ENCODE measurements at places on chromosomes 7 and 10. TPM values are rescaled to one million over a fixed set of nuclear protein-coding genes. Genes with fewer than 3 reads are reported as not detected.
A peak's percentile ranks its signal among the peaks of the same experiment; 100 is the strongest.

DNA sequence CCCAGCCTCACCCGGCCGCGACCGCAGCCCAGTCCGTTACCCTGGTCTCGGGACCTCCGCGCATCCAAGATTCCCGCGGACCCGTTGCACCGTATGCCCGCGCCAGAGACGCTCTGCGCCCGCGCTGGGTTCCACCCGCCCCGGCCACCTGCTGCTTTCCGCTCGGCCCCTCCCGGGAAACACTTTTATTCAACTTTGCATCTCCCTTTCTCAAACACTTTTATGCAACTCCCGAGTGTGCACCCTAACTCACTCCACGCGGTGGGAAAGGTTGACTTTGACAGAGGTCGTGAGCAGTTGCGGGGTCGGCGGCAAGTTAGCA, at the start of gene ODAD2:
TSS of gene ODAD2 (minus strand) at position 126 of the 322 bp plus-strand sequence. CDS start 3,937 bp downstream, outside the sequence.
- no peaks in the 10 kb centered on the region for H3K27me3 ChIP-seq
- peak within 1 kb of the TSS; percentile 76 for H3K4me3 ChIP-seq
- no peak within 1 kb of the TSS for H3K27ac ChIP-seq
- H3K4me1 ChIP-seq = no peaks in the 10 kb centered on the region

ABCB1 gene
- total RNA-seq = 2.3 TPM

GRCh38 chr10:77085344-77085743, 552.3 kb downstream of the KCNMA1 start:
- H3K36me3 ChIP-seq = peaks cover 3% of the 10 kb centered on the region
- H3K27me3 ChIP-seq = no peaks in the 10 kb centered on the region
- no peak for DNase-seq
- H3K27ac ChIP-seq = no peak overlapping the region
- H3K4me3 ChIP-seq = no peak overlapping the region

GRCh38 chr10:21172542-21172929, 275.4 kb upstream of the NEBL start:
- H3K4me3 ChIP-seq = no peak overlapping the region
- no peaks in the 10 kb centered on the region for H3K27me3 ChIP-seq
- H3K4me1 ChIP-seq = no peaks in the 10 kb centered on the region
- no peak overlapping the region for H3K27ac ChIP-seq
- no peak for DNase-seq

DNA sequence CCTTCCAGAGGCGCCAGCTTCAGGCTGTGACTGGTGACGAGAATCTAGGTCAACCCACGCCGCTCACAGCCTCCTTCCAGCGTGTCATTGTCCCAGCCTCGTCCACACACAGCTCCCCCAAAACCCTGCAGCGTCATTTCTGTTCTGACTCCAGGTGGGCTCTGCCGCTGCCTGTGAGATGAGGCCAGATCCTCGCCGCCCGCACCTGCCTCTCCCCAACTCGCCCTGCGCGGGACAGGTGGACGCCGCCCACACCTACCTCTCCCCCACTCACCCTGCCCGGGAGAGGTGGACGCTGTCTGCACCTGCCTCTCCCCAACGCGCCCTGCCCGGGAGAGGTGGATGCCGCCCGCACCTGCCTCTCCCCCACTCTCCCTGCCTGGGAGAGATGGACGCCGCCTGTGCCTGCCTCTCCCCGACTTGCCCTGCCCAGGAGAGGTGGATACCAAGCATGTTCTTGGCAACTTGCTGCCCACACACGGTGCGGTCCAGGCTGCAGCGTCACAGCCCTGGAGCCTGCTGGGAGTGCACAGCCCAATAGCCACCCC, 32.0 kb upstream of the CFAP46 start:
- H3K4me3 ChIP-seq = no peak overlapping the region
- no peaks in the 10 kb centered on the region for H3K36me3 ChIP-seq
- H3K4me1 ChIP-seq = no peaks in the 10 kb centered on the region
- no peak overlapping the region for H3K27ac ChIP-seq
- no peaks in the 10 kb centered on the region for H3K27me3 ChIP-seq

ADCY1 gene
- 5.8 TPM for total RNA-seq

FFAR4 gene
- 0.12 TPM for total RNA-seq

DNA sequence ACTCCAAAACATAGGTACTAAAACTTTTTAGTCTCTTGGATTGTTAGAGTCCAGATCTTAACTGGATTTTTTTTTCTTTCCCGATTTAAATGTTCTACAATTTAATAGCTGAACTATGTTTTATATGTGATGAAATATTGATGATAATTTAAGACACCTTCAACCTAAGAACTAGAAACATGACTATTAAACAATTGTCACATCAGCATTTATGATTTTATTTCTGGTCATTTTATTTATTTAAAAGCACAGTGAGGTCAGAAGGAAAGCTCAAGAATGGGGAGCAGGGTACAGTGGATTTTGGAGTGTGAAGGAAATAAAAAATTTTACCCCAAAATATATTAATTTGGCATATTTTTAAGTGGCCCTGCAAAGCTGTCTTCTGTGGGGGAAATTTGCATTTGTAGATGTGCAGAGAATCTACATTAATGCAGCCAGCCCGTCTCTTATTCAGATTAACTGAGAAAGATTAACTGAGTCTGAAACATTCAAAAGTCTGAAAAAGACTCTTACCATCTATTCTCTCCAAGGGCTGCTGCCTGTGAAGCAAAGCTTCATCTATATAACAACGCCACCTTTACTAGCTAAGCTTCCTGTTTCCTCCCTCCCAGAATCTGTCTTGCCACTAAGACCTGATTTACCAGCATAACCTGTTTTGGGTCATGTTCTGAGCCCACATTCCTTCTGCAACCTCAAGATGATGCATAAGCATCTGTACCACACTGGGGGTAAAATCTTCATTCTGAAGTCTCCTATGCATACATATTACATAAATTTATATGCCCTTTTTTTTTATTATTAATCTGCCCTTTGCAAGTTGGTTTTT, 86.4 kb downstream of the TMEM106B start:
- DNase-seq = no peak
- H3K36me3 ChIP-seq = no peaks in the 10 kb centered on the region
- no peaks in the 10 kb centered on the region for H3K27me3 ChIP-seq
- no peak overlapping the region for H3K4me3 ChIP-seq

SCART1 gene
- total RNA-seq = 5.4 TPM

WEE2 gene
- not detected for total RNA-seq

- H3K4me1 ChIP-seq = no peaks in the 10 kb centered on the region
- no peak overlapping the region for H3K27ac ChIP-seq
- H3K27me3 ChIP-seq = no peaks in the 10 kb centered on the region
- no peaks in the 10 kb centered on the region for H3K36me3 ChIP-seq
Observed at GRCh38 chr7:34157137-34157536, 251.8 kb downstream of the BMPER start.

DNA sequence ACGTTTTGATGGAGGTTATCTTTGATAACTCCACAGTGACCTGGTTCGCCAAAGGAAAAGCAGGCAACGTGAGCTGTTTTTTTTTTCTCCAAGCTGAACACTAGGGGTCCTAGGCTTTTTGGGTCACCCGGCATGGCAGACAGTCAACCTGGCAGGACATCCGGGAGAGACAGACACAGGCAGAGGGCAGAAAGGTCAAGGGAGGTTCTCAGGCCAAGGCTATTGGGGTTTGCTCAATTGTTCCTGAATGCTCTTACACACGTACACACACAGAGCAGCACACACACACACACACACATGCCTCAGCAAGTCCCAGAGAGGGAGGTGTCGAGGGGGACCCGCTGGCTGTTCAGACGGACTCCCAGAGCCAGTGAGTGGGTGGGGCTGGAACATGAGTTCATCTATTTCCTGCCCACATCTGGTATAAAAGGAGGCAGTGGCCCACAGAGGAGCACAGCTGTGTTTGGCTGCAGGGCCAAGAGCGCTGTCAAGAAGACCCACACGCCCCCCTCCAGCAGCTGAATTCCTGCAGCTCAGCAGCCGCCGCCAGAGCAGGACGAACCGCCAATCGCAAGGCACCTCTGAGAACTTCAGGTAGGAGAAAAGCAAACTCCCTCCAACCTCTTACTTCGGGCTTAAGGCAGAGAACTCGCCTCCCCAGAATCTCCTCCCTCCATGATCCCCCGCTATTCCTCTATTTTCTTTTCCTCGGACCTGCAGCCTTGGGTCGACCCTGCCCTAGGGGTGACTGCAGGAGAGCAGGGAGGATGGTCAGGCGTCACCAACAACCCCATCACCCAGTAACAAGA, at the start of gene SERPINE1:
TSS of gene SERPINE1 (plus strand) at position 454 of the 809 bp plus-strand sequence. CDS start 1,290 bp downstream, outside the sequence.
- H3K4me1 ChIP-seq = no peaks in the 10 kb centered on the region
- H3K36me3 ChIP-seq = peaks cover 4% of the 10 kb centered on the region
- no peaks in the 10 kb centered on the region for H3K27me3 ChIP-seq
- peak within 1 kb of the TSS; percentile 62 for H3K4me3 ChIP-seq
- H3K27ac ChIP-seq = peak within 1 kb of the TSS; percentile 85

GHRHR gene
- total RNA-seq = 1.3 TPM

DNA sequence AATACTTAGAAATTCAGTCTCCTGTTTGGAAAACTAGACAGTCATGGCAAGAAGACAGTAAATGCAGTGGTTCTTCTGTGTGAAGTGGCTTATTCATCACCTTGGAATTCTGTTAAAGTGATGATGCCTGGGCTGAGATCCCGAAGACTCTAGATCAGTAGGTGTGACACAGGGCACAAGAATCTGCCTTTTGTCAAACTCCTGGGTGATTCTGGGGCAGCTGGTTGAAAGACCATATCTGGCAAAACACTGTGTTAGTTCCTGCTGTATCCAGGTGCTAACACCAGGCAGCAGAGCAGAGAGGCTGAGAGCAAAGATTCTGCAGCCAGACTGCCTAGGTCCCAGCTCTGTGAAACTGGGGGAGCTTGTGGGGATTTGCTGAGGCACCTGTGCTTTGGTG, 26.5 kb downstream of the MRC1 start:
- H3K27ac ChIP-seq = no peak overlapping the region
- H3K4me3 ChIP-seq = no peak overlapping the region
- DNase-seq = no peak
- no peaks in the 10 kb centered on the region for H3K4me1 ChIP-seq

GRCh38 chr7:133561396-133561795, 308.5 kb downstream of the EXOC4 start:
- no peaks in the 10 kb centered on the region for H3K36me3 ChIP-seq
- H3K27ac ChIP-seq = no peak overlapping the region
- H3K4me3 ChIP-seq = no peak overlapping the region
- no peaks in the 10 kb centered on the region for H3K4me1 ChIP-seq
- DNase-seq = no peak
- H3K27me3 ChIP-seq = no peaks in the 10 kb centered on the region

- H3K27me3 ChIP-seq = no peaks in the 10 kb centered on the region
- H3K36me3 ChIP-seq = no peaks in the 10 kb centered on the region
- H3K4me1 ChIP-seq = no peaks in the 10 kb centered on the region
- DNase-seq = no peak
- H3K27ac ChIP-seq = no peak overlapping the region
Observed at GRCh38 chr10:5575144-5575481, 50.4 kb downstream of the CALML3 start.

DNA sequence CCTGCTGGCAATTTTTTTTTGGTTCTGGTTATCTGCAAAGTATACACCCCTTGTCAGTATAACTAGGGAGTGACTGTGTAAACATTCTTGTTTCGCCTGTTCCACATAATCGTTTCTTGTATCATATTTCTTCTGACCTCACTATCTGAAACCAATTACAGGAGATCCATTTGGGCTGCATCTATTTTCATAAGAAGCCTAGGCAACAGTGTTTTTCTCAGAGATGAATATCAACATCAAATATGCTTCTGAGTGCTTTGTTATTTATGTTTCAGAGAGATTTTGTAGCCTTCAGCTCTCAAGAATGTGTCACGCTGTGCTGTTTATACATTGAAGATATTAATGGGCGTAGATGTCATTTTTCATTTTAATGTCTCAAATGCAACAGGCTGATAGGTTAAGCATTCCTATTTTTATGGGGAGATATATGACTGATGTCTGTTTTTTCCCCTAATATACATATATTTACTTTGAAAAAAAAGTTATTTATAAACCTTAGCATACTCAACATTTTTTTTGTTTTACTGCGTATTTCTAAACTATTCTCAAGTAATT, 115.5 kb downstream of the FOXP2 start:
- H3K4me1 ChIP-seq = no peaks in the 10 kb centered on the region
- no peaks in the 10 kb centered on the region for H3K36me3 ChIP-seq
- no peaks in the 10 kb centered on the region for H3K27me3 ChIP-seq

GRCh38 chr10:86815035-86815617, 58.7 kb downstream of the BMPR1A start:
- H3K4me1 ChIP-seq = peaks cover 10% of the 10 kb centered on the region
- peak overlapping the region; percentile 95 for H3K27ac ChIP-seq
- H3K4me3 ChIP-seq = no peak overlapping the region
- H3K27me3 ChIP-seq = no peaks in the 10 kb centered on the region
- DNase-seq = no peak

ZFAND2A gene
- total RNA-seq = 24.8 TPM

CTNNA3 gene
- total RNA-seq = 8.9 TPM

- no peaks in the 10 kb centered on the region for H3K4me1 ChIP-seq
- H3K27ac ChIP-seq = no peak overlapping the region
- no peak overlapping the region for H3K4me3 ChIP-seq
- DNase-seq = no peak
- H3K27me3 ChIP-seq = no peaks in the 10 kb centered on the region
- H3K36me3 ChIP-seq = no peaks in the 10 kb centered on the region
Observed at GRCh38 chr7:51141451-51142003, 175.1 kb downstream of the COBL start.

DNA sequence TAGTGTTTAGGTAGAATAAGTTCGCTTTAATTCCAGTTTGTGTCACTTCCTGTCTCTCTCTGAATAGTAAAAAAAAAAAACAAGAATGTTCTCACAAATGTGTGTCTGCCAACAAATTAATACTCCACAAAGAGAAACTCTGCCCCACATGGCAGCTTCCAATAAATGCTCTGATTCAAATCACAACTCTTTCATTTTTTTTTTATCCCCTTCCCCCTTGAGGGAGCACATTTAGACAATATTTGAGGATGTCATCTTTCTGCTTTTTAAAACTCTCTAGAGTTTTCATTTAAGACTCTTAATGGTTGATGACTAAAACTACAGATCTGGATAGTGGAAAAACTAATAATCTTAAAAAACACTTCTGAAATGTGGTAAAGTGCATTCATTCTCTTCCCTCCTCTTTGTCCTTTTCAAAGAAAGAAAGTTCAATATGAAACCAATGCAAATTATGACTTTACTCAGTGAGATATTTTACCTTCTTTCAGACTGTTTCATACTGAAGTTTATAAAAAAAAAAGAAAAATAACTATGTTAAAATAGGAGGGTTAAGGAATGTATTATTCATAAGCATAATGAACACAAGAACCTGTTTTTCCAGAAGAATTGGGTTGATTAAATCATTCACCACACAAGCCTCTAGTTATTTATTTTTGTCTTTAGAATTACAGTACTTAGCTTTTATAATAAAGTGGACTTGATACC, 42.3 kb downstream of the ARID5B start:
- no peaks in the 10 kb centered on the region for H3K4me1 ChIP-seq
- H3K4me3 ChIP-seq = no peak overlapping the region
- H3K36me3 ChIP-seq = no peaks in the 10 kb centered on the region
- H3K27ac ChIP-seq = no peak overlapping the region
- no peaks in the 10 kb centered on the region for H3K27me3 ChIP-seq

GRCh38 chr7:78530351-78530750, 731.8 kb downstream of the PHTF2 start:
- no peak overlapping the region for H3K27ac ChIP-seq
- no peak overlapping the region for H3K4me3 ChIP-seq
- H3K4me1 ChIP-seq = no peaks in the 10 kb centered on the region
